Fibroblast of the aortic adventitia (primary cell): ENCODE measurements at places on chromosomes 2 and 18.

GRCh38 chr2:232323328-232323650 lies 55.3 kb upstream of the ALPP start:
- DNase-seq, result no peak

DNA sequence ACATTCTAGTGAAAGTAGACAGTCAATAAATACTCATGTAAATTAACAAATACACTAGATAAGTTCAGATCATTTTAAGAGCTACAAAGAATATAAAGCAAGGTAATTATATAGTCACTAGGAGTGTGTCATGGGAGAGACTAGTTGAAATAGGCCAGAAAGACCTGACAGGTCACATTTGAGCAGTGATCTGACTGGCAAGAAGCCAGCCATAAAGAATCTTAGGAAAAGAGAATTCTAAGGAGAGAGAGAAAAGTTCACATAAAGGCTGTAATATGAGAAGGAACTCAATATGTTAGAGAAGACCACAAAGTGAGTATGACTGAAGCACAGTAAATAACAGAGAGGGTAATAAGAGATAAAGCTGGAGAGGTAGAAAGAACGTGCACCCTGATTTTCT lies 31.2 kb downstream of the VSNL1 start:
- DNase-seq, result no peak

DNA sequence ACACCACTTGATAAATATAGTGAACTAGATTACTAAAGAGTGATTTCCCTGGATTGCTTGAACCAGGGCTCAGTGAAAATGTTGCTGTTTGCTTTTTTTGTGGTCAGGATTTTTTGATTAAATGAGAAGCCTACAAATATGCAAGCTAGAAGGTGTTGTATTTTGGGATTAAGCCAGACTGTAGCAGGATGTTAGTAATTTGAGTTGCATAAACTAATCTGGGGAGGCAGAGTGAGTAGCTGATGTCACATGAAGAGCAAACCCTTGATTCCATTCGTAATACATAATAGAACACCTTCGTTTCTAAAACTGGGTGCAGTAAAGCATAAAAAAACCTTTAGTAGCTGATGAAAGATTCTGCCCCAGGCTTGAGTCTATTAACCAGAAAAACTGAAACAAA lies 32.0 kb downstream of the NEDD4L start:
- DNase-seq, result no peak

DNA sequence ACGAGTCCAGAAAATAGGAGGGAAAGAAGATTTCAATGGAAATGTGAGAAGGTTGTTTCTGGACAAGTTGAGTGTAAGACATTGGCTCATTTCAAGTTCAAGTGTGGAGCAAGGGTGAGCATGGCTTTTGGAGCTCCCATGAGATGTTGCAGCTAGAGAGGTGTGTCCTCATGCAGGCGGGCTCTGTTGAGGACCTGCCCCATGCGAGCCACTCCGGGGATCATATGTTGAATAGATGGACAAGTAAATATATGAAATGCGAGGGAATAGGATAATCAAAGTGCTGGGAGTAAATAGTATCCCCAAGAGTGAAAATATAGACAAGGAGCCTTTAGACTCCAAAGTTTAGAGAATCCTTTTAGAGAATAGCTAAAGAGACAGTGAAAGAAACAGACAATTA lies 200.4 kb upstream of the NRP2 start:
- no peak for DNase-seq

DNA sequence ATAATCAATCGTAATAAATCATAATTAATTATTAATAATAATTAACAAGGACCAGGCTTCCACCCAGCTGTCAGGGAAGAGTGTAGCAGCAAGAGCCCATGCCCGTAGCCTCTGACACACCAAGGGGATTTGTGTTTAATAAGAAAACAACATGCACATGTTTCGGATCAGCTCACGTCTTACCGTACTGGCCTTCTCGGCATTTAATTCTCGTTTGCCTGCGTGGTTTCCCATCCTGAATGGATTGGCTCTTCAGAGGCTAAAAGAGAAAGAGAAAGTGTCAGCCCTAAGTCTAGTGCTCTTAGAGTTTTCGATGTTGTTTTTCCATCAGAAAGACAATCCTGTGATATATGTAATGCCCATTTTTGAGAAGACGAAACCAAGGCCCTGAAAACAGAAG lies 27.6 kb downstream of the MBP start:
- peak; percentile 43 for DNase-seq

- DNase-seq, result peak; percentile 15
These were observed 125.0 kb downstream of the CACNB4 start for GRCh38 chr2:151973901-151974199.

- DNase-seq, result peak; percentile 94
These were observed 49.1 kb upstream of the CTAGE1 start for GRCh38 chr18:22466608-22467395.

GRCh38 chr2:196719110-196719872 lies 79.8 kb downstream of the CCDC150 start:
- DNase-seq, result peak; percentile 90

GRCh38 chr2:197993363-197993762 lies 189.0 kb downstream of the PLCL1 start:
- DNase-seq, result no peak

DNA sequence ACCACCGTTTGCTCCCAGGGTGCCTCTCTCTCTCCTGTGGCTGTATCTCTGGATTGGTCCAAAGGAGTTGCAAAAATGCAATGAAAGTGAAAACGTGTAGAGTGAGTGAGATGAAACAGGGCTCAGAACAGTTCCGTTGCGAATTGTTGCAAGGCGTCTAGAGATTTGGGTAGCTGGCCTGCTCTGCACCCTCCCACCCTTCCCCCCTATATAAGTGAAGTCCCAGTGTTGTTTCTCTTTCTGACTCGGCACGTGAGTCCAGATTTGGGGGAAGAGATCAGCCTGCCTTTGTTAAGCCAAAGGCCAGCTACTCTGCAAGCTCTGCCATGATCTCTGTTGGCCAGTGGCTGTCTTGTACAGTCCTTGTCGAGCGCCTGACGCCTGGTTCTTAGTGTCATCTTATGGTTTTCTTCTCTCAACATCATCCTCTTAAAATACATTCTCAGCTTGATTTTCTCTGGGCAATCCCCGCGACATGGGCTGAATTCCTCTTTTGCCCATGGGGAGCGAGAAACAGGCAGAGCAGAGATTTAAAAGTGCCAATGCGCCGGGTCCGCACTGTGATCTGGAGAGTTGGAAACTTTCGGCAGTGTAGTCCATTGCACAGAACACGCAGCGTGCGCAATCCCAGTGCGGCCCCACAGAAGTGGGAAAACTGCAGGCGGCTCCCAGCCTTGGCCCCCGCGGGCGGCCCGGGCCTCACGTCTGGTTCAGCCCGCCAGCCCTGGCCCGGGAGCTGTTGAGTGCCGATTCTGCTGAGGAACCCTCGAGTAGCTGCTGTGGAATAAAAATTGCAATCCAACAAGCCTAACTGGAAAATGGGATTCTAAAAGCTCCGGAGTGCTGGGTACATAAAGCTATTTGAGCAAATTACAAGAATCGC lies 9.3 kb downstream of the MEIS1 start:
- DNase-seq, result peak; percentile 91

- no peak for DNase-seq
These were observed 135.3 kb downstream of the INSIG2 start for GRCh38 chr2:118223511-118223991.

GRCh38 chr2:796141-796985 lies 119.2 kb upstream of the TMEM18 start:
- DNase-seq, result no peak

DNA sequence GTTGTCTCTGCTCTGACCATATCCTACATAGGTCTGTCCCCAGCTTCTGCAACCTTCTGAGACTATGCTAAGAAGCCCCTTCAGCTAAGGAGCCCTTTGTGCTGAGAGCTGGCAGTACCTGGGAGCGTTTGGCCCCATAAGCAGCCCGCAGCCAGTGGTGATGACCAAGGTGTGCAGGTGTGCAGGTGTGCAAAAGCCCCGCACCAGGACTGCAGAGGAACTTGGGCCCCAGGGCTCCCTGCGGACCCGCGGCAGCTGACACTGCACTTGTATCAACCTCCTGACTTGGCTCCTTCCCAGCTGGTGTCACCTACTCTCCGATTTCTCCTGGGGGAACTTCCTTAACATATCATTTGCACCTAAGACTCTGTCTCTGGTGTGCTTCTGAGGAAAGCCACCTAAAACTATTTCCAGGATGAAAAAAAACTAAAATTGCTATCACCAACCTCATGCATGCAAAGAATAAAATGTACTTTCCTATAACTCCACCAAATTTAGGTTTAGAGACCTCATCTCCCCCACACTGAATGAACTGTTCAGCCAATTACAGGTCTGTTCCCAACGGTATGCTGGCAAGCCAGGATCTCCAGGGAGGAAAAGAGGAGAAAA lies 16.1 kb upstream of the GNAL start:
- DNase-seq, result no peak

DNA sequence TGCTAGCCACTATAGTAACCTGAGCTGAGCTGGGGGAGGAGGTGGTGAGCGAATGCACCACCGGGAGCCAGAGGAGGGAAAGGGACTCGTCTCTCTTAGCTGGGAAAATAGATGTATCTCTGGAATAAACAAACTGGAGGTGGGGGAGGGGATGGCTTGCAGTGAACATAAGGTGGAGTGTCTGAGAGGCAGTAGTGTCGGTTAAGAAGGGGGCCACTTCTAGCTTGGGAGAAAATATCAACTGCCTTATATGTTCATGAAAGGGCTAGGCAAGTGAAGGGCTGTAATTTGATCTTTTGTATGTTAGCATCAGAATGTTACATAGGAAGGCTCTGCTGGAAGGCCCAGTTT lies 2.2 kb downstream of the SETBP1 start:
- no peak for DNase-seq

DNA sequence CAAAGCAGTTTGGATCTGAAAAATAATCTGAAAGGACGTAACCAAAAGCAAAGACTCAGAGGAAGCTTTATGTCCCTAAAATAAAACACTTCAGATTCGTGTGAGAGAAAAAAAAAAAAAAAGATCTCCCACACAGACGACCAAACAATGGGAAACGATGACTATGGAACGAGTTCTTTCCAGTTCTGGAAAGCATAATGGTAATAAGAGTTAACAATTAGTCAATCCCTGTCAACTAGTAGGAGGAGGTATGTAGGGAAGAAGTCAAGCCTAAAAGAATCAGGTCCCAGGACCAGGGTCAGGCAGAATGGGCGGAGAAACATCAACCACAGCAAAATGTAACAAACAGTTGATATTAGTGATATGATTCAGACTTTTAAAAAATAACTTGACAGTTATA lies 170.3 kb upstream of the SETBP1 start:
- DNase-seq, result no peak

GRCh38 chr2:44360749-44361329 lies 455 bp downstream of the PREPL start:
- DNase-seq, result peak; percentile 34

GRCh38 chr18:75377258-75377657 lies 50.2 kb downstream of the SMIM21 start:
- no peak for DNase-seq

DNA sequence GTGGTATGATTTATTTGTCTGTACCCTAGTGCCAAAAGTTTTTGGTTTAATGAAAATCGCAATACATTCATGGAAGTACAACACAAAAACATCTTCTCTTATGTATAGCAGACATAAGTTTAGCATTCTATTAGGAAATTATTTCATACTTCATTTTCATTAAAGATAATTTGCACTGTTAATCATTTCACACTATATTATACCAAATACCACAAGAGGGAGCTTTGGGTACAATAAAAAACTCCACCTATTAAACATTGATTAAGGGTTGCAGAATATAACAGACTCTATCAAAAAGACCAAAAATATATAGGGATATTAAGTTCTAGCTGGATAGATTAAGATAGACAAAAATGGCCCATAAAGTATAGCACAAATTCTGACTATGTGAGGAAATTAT lies 79.0 kb downstream of the SLC66A3 start:
- DNase-seq, result peak; percentile 48

- peak; percentile 87 for DNase-seq
These were observed 48.1 kb downstream of the TMEM185B start for GRCh38 chr2:120174963-120175581.

GRCh38 chr2:191226196-191226595 lies 19.0 kb upstream of the MYO1B start:
- DNase-seq, result peak; percentile 21

GRCh38 chr18:23373570-23373969 lies 79.5 kb upstream of the RIOK3 start:
- DNase-seq, result no peak

- DNase-seq, result peak; percentile 98
These were observed 172.8 kb upstream of the RBMS1 start for GRCh38 chr2:160666154-160667060.

DNA sequence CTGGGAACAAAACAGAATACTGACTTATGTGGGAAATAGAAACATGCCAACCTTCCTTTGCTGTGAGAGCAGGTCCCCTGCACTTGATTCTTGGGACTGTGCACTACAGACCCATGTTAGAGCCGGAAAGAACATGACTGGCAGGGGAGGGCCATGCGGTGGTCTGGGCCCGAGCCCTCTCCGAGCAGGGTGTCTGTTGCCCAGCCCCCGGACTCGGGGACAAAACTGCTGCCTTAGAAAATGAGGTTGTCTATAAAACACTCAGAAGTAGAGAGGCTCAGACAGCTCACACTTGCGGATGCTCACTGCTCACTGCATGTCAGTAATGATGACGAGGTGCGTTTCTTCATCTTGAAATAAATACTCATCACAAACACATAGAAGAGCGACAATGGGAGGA lies 270.7 kb upstream of the HDAC4 start:
- no peak for DNase-seq
